ENCODE measurements at places on chromosomes 12 and 14.

- DNase-seq, result no peak
Observed at GRCh38 chr12:5643266-5643665, 211.4 kb downstream of the NTF3 start.

GRCh38 chr12:121980191-121980891 is 41.3 kb upstream of the BCL7A start:
- no peak for DNase-seq

DNA sequence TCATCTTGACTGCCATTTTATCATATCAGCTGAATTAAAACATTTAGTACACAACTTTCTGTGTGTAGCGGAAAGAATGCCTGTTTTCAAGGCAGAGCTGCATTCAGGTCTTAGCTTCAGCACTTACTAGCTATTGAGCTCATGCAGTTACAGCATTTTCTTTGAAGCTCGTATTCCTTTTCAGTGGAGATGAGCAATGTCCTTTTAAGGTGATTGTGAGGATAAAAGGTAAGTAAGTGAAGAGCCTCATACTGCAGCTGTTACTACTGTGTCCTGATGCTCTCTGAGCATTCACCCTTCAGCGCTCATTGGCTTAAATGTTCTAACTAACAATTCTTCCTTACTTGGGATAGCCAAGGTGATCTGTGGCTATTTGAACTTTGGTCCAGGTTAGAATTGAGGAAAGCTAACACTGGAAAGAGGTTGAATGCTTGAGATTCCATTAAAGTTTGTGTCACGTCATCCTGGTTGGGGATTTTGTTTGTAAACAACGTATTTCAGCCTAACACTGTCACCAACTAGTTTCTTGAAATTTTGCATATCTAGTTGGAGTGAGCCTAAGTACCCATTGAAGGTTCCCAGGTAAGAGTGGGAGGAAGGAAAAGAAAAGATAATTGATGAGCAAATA is 71.4 kb downstream of the PAPOLA start:
- DNase-seq, result no peak

GRCh38 chr12:38053655-38054464 is 262.7 kb upstream of the ALG10B start:
- DNase-seq, result no peak

DNA sequence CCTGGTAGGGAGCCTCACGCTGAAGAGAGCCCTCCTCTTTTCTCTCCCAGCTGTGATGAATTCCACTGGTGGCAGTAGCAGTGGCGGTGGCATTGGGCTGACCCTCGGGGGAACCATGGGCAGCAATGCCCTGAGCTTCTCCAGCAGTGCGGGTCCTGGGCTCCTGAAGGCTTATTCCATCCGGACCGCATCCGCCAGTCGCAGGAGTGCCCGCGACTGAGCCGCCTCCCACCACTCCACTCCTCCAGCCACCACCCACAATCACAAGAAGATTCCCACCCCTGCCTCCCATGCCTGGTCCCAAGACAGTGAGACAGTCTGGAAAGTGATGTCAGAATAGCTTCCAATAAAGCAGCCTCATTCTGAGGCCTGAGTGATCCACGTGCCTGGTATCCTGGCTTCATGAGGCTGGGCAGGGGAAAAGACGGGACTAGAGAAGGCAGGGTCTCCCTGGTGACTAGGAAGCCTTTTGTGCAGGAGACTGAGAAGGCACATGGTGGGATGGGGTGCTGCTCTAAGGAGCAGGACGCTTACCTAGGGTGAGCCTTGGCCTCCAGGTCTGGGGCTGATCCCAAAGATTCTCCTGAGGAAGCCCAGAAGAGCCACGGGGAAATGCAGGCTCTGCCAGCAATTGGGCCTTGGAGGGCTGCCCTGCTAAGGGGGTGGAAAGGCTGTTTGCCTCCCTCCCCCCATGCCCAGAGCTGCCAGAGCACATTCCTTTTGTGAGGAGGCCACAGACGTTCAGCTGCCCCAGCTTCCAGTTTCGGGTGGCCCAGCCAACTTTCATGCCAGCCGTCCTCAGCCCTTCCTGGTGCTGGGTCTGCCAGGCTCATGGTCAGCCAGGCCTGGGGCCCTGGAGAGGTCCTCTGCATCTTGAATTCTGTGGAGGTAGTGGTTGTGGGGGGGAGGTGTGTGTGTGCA is 15.8 kb downstream of the KRT7 start:
- DNase-seq, result no peak

- DNase-seq, result no peak
Observed at GRCh38 chr14:24232645-24233537, at the start of gene GMPR2. Gene GMPR2, plus strand, starts transcription at chr14:24232929. Its CDS starts 325 bp downstream, at chr14:24233254.

DNA sequence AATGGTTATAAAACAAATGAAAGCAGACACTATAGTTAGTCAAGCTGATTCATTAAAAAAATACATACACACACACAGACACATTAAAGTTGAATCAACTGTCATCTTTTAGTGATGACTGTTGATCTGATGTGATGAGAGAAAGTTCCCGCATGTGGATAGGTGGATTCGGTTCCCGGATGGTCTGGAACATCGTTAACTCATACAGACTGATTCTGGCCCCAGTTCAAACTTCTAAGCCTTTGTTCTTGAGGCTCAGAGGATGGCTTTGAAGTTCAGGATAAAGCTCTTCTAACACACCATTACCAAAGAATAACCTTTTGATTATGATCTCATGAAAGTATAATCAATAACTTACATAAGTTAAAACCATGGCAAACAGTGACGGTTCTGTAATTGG is 27.5 kb downstream of the WIF1 start:
- no peak for DNase-seq

DNA sequence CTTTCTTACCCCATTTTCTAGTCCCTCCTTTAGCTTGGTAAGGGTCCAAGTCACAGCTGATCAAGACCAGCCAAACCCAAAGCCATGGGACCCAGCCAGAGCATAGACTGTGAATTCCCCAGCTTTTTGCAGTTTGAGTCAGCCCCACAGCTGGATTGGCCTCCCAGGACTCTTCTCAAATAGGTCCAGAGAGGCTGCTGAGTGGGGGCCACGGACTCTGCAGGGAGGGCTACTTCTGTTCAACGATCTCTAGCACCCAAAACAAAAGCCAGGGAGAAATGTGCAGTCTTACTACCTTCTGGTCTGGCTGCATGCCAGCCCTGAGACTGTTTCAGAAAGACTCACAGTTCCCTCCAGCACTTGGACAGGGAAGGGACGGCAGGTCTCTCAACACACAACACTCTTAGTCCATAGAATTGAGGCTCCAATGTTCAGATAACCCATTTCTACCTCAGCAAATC is 1.6 kb downstream of the VDR start:
- DNase-seq, result no peak

- no peak for DNase-seq
Observed at GRCh38 chr12:112243255-112244110, 118.1 kb downstream of the TRAFD1 start.

- DNase-seq, result no peak
Observed at GRCh38 chr14:70988452-70988851, 81.2 kb downstream of the PCNX1 start.

DNA sequence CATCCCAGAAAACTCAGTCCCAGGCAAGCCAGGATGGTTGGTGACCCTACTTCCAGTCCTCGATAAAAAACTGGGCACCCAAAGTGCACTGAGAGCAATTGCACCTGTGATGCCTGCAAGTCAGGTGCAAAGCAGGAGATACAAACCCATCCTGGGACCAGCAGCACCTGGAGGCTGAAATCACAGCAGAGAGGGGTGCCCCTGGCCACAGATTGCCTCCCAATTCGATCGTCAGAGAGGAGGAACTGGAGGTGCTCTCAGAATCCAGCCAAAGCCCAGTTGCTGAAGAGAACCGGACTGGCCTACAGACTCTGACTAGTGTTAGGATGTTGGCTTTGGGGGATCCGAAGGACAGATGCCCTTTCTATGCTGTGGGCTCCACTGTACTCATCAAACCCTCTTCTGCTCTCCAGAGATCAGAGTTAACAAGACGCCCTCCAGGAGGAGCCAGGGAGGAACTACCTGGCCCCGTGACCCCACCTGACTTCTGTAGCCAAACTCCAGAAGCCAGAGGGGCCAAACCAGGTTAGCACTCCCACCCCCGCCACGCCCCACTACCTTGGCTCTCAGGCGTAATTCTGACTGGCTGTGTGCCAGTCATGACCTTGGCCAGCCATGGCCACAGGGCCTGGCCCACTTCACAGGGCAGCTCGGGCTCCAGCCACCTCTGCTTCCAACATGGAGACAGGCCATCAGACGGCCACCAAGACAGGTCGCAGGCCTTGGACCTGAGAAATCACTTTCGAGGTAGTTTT is 284.5 kb upstream of the RTL1 start:
- no peak for DNase-seq

DNA sequence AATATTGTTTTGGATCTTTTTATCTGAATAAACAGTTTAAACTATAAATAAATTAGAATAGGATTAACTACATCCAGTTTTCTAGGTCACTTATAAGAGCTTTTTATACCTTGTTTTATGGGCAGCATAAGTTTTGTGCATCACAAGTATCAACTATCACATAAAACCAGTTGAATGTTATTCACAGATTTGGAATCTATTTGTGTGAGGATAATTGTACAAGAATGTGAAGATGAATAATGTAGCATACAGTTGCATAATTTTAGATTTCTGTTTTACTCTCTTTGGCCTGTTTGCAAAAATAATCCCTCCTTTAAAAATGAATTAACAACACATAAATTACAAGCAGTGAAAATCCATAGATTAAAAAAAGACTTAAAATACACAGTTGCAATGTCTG is 88.8 kb downstream of the SCFD1 start:
- DNase-seq, result peak; percentile 26

- no peak for DNase-seq
Observed at GRCh38 chr12:11882301-11883019, 188.3 kb upstream of the BCL2L14 start.

- peak; percentile 81 for DNase-seq
Observed at GRCh38 chr12:49983892-49984291, 11.1 kb downstream of the AQP6 start.

DNA sequence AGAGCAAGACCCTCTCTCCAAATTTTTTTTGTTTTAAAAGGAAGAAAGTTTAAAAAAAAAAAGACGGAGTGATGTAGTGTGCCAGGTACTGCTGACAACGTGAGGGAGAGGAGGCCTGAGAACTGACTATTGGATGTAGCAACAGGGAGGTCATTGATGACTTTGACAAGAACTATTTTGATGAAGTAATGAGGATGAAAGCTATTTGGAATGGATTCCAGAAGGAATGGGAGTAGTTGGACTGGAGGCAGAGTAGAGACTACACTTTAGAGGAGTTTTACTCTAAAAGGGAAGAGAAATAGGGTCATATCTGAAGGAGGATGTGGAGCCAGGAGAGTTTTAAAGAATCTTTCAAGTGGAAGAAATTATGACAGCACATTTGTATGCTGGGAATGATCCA is 27.8 kb upstream of the SLC38A2 start:
- peak; percentile 51 for DNase-seq

- no peak for DNase-seq
Observed at GRCh38 chr14:102491366-102491765, 18.2 kb downstream of the ANKRD9 start.

- no peak for DNase-seq
Observed at GRCh38 chr14:86779416-86779815, 1213.6 kb downstream of the GALC start.

DNA sequence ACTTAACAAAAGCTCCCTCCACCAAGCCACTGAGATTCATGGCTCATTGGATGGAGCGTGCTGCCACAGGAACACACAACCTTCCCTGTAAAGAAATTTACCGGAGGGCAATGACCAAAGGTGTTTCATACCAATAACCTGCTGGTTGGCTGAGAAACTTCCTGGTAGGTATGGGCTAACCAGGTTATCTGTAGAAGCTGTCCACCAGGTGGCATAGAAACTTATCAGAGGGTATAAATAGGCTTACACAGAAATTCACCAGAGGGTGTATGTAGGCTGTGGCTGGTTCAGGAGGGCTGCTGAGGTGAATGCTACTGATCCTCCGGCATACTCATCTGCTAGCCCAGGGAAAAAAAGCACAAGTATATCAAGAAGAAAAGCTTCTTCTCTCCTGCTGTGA is 27.1 kb upstream of the MTERF2 start:
- no peak for DNase-seq

DNA sequence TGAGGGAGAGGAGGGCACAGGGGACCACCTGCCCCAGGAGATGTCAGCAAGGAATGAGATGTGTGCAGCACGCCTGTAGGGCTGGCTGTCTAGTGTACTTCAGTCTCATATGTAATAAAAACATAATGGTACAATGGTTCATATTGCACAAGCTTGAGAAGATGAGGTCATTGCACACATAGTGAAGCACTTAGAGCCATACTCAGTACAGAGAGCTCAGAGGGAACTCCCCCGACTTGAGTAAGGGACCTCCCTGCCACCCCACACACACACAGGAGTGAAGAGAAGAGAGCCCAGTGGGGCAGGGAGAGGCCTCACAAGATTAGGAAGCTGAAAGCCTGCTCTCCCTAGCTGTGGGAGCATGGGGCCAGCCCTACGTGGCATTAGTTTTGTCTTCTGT is 61.5 kb downstream of the SLC6A12 start:
- DNase-seq, result no peak

GRCh38 chr12:10771132-10771733 is 31.2 kb downstream of the TAS2R7 start:
- DNase-seq, result no peak

- DNase-seq, result no peak
Observed at GRCh38 chr14:75446447-75446846, 18.6 kb downstream of the JDP2 start.

DNA sequence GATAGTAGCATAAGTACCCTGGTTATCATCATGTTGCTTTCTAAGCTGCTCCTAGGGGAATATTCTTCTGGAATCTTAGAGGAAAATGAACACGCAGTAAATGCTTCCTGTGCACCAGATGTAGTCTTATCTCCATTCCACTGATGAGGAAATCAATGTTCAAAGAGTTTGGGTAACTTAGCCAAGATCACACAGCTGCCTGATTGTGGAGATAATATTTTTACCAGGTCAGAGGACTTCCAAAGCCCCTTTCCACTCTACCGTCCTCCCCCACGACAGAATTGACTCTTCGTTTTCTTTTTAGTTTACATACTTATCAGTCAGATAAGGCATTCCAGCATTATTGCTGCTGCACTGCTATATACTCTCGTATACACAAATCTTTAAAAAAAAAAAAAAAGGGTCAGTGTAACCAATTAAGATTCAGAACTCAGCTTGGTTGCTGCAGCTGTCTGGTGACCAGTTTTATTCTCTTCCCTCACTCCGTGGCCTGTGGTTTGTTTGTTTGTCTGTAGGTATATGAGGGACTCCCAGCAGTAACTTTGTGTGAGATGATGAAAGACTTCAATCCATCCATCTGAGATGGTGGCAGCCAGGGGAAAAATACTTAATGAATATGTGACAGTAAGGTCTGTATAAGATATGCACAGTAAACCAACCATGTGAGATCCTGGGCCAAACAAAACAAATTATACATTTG is 110.5 kb downstream of the TGFB3 start:
- DNase-seq, result no peak

All from HS-5 (cell line).